ENCODE measurements at places on chromosomes 3 and 15.

GRCh38 chr3:106206146-106206545 lies 337.3 kb upstream of the CBLB start:
- DNase-seq: peak; percentile 28

GRCh38 chr3:7658294-7658693 lies 797.4 kb downstream of the GRM7 start:
- DNase-seq: no peak

DNA sequence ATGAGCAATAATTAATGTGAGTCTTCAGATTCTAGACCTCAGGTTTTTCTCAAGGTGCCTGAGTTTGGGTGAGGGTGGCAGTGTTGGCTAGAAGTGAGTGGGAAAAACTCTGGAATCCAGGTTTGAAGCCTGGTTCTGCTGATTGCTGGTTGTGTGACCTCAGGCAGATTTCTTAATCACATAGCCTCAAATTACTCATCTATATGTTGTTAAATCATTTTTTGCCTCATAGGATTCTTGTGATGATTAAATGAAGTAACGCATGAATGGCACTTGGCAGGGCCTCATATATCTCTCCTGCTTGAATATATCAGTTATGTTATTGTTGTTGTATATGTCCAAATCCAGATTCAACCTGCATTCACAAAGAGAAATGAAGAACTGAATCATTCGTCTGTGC lies 60.5 kb downstream of the NR2F2 start:
- DNase-seq: no peak

GRCh38 chr15:41125931-41126642 lies 10.0 kb upstream of the INO80 start:
- peak; percentile 3 for DNase-seq

- DNase-seq: no peak
Measured at GRCh38 chr3:16334909-16335308, 69.9 kb downstream of the OXNAD1 start.

DNA sequence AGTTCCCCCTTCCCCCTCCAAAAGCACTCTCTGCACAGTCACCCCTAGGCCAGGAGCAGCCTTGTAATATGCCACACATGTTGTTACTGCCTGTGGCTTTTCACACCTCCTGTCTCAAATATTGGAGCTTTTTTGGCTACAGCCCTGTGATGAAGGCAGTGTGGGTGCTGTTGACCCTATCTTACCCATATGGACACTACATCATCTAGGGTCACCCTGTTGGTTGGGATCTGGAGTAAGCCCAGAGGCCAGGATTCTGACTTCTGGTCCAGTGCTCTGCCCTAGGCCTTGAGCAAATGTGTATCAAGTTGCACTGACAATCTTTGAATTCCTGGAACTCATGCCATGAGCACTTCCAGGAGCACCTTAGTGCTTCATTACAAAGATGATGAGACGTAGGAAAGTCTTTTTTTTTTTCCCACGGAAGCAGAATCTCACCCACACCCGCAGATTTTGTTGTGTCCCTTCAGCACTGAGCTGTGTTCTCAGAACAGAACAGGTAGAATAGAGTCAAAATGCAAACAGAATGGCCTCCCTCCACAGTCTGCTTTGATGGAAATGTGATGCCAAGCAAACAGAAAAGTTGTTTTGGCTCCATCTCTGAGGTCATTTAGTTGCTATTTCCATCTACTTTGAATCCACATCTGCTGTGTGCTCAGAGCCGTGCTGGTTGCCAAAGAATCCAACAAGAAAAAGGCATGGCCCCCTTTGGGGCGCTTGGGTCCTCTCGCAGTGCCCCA lies 49.6 kb downstream of the SMAD3 start:
- no peak for DNase-seq

GRCh38 chr3:73432023-73432705 lies 192.6 kb downstream of the PDZRN3 start:
- DNase-seq: no peak

DNA sequence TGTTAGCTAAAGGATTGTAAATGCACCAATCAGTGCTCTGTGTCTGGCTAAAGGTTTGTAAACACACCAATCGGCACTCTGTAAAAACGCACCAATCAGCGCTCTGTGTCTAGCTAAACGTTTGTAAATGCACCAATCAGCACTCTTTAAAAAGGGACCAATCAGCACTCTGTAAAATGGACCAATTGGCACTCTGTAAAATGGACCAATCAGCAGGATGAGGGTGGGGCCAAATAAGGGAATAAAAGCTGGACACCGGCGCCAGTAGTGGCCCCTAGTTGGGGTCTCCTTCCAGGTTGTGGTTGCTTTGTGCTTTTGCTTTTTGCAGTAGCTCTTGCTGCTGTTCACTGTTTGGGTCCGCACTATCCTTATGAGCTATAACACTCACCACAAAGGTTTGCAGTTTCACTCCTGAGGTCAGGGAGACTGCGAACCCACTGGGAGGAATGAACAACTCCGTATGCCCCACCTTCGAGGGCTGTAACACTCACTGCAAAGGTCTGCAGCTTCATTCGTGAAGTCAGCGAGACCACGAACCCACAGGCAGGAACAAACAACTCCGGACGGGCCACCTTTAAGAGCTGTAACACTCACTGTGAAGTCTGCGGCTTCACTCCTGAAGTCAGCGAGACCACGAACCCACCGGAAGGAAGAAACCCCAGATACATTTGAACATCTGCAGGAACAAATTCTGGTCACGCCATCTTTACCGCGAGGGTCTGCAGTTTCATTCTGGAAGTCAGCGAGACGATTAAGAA lies 1.1 kb upstream of the SUCLG2 start:
- DNase-seq: peak; percentile 85

- DNase-seq: no peak
Measured at GRCh38 chr3:152549263-152549662, 280.5 kb downstream of the MBNL1 start.

DNA sequence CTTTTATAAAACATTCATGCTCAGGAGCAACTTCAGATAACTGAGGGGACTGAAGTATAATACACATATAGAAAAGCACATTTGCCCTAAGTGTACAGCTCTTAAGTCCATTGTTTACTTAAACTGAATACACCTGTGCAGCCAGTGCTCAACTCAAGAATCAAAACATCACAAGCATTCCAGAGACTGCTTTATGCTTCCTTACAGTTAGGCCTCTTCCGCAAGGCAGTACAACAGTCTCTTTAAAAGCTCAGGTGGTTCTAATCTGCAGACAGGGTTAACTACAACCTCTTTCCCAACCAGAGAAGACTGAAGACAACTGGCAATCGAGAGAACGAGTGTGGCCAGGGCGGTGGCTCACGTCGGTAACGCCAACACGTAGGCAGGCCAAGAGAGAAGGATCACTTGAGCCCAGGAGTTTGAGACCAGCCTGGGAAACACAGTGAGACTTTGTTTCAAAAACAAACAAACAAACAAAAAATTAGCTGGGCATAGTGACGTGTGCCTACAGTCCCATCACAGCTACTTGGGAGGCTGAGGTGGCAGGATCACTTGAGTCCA lies 16.9 kb downstream of the MCCC1 start:
- no peak for DNase-seq
